ENCODE measurements at places on chromosomes 3 and 15. TPM values are rescaled to one million over a fixed set of nuclear protein-coding genes. Genes with fewer than 3 reads are reported as not detected.
A peak's percentile ranks its signal among the peaks of the same experiment; 100 is the strongest.

GRCh38 chr15:44598066-44598465 lies 61.1 kb downstream of the EIF3J start:
- no peak for DNase-seq

DNA sequence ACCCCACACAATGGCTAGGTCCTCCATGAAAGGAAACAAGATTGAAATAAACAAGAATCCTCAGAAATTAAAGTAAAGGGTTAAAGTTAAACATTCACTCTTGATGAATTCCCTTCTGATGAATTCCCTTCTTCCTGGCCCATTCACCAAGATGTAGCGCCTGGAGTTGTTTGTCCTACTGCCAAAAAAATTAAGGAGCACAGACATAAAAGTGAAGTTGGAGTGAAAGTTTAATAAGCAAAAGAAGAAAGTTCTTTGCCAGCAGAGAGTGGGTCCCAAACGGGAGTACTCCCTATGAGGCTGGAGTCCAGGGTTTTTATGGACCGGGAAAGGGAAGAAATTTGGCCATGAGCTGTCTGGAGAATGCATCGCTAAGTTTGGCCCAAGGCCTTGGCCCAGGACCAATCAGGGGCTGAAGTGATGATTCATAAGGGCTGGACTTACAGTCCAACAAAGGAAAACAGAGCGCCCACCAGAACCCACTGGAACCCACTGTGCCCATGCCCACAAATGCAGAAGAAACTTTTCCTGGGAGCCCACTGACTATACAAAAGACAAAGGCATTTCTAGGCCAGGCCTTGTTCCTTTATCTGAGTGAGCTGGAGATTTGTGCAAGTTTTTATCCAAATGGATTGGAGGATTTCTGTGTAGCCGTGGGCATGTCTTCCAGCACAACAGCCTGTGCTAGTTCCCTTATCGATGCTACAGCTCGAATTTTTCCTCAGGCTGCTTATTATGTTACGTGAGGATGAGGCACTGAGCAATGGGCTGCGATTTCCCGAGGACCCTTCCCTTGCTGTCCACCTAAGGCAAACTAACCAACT lies 1561.6 kb downstream of the OTOL1 start:
- peak; percentile 37 for DNase-seq

DNA sequence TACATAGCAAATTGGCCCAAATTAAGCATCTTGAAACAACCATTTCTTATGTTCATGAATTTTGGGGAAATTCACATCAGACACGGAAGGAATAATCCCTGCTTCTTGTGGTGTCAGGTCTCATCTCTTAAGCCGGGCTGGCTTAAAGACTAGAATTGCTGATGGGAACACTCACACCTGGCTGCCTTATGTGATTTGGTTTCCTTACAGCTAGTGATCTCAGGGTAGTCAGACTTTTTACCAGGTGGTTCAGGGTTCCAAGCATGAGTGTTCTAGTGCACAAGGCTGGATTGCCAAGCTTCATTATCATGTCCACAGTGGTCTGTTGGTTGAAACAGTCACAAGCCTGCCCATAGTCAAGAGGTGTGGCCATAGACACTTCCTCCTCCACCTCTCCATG lies 20.3 kb upstream of the CCNL1 start:
- DNase-seq, result no peak

DNA sequence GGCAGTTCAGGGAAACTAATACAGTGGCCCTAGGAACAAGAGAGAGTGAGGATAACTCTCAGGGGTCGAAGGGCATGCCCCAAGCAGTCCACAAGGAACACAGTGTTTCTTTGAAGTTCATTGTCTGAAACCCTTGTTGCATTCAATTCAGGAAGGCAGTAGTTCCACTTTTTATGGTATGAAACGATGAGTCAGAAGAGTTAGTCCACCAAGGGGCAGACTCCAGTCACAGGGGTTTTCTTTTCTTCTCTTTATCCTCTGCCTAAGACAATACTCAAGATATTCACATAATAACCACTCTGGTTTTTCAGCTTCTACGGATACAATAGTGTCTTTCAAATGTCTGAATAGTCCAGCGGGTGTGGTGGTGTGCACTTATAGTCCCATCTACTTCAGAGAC lies 23.7 kb upstream of the TICRR start:
- DNase-seq, result no peak

DNA sequence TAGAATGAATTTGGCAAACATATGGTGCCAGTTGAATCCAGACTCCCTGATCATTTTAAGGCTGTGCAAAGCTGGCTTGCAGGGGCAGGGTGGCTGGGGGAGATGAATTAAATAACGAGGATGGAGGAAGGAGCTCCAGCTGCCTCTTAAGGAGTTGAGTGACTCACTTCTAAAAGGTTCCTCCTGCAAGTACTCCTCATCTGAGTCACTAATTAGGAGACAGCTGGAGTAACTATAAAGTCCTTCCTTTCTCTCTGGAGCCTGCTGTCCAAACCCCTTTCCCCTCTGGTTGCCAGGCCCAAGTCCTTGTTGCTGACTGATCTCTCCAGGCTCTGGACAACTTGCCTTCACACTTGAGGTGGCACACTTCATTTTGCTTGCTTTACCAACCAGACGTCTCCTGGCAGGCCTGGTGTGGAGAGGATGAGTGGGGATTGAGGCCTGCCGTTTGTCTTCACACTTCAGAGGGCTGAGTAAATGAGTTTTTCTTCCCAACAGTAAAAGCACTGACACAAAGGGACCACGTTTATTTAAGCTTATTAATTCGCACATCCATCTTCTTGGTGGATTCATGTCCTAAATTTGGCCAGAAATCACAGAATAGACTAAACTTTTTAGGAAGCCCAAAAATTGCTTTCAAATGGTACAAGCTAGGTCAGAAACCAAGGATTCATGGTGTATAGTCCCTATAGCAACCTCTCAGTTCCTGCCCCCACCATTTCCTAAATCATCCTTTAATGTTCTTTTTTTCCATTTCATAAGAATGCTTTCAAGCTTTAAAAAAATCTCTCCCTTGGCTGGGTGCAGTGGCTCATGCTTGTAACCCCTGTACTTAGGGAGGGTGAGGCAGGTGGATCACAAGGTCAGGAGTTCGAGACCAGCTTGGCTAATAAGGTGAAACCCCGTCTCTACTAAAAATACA lies 90.5 kb upstream of the MYRIP start:
- peak; percentile 68 for DNase-seq

DNA sequence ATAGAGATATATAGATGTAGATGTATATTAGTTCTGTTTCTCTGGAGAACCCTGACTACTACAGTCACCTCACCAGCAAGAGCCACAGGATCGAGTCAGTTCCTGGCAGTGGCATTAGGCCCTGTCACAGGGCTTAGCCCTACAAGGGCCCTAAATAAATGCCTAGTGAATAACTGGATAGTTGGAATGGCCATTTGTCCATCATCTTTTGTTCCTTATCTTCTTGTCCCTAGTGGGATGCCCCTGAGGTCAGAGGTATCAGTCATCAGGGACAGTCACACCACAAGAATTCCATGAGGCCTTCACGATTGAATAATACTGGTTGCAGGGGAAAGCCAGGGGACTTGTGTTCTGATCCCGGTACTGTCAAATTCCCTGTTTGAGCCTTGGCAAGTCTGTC lies 204.9 kb upstream of the PPP2R3A start:
- no peak for DNase-seq

GRCh38 chr3:55521738-55522421 lies 34.8 kb upstream of the WNT5A start:
- DNase-seq, result peak; percentile 29

DNA sequence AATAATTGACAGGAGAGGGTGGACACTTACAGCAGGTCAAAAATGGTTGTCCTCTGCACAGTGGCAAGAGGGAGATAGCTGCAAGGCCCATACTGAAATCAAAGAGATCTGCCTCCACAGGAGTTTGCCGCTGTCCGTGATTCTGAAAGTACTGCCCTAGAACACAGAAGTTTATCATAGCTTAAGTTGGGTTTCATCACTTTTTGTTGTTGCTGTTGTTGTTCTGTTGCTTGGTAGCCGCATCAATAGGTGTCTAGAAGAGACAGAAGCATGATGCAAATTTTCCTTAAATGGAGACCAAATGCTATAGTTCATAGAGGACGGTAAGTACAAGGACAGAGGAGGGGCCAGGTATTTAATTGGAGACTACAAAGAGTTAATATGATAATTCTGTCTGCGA lies 120.0 kb upstream of the MRPL3 start:
- DNase-seq, result no peak

DNA sequence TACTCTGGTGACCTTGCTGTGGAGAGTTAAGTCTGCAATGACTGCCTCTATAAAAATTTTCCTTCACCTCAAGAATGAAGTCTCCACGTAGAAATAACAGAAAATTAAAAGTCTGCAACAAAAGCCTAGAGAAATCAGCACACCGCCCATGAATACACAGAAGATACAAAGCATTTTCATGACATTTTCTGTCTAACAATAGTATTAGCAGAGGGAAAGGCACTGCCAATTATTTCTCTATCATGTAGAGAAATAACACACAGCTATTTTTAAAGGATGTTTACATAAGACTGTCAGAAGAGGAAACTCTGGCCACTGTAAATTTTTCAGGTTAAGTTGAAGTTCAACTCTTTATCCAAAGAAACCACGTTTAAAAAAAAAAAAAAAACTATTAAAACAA lies 80.8 kb downstream of the GSK3B start:
- peak; percentile 22 for DNase-seq

- DNase-seq, result peak; percentile 23
Measured at GRCh38 chr15:58932710-58933280, 684 bp downstream of the SLTM start.

GRCh38 chr3:60645801-60646200 lies 605.5 kb downstream of the FHIT start:
- no peak for DNase-seq

GRCh38 chr15:77819851-77820728 lies 187.4 kb upstream of the LINGO1 start:
- DNase-seq, result no peak

DNA sequence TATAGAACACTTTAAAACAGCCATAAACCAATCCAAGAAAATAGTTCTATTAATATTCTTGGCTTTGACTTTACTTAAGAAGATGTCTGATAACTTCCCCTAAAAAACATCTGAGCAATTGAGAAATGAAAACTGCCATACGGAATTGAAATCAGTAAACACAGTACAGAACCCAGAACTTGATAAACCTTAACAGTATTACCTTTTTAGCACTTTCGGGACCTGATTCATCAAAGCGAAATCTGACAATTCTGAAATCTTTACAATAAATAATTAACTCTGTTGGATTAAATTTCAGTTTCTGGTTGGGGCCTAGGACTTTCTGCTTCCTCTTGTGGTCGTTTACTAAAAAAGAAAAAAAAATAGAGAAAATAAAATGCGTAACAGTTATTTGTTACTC lies 17.3 kb downstream of the MTMR10 start:
- DNase-seq, result no peak

DNA sequence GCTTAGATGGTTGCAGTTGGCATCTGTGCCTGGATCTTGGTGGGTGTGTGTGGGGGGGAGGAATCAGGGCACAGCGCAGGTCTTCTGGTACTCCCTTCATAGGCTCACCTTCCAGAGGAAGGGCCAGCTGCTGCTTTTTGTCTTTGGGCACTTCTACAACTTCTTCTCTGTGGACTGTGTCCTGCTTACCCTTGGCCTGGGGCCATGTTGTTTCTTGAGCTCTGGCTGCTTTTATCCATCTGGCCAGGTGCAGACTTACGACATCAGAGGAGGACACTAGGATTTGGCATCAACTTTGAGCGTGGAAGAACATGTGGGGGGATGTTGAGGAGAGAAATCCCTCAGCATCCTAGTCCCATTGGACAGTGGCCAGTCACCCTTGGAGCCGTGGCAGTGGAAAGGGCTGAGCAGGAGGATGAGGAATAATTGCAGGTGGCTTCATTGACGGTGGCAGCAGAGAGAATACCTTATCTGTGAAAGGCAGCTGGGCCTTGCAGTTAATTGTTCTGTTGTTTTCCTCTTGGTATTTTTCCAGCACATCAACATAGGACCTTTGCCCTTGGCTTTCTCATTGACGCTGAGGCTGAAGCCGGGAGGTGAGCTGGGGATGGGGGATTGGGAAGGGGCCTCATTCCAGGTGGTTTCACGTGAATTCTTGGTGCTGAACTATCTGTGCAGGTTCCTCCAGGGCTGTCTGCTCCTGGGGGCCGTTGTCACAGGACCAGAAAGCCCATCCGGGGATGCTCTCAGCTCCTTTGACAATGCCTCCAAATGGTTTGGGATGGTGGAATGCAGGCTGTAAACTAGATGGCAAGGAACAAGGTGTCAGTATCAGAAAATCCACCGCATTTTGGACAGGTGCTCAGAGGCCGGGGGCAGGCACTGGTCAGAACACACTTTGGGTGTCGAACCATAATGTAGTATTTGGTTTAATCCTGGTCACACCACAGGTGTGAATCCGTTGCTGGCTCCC lies 9.7 kb downstream of the EPHB1 start:
- no peak for DNase-seq

DNA sequence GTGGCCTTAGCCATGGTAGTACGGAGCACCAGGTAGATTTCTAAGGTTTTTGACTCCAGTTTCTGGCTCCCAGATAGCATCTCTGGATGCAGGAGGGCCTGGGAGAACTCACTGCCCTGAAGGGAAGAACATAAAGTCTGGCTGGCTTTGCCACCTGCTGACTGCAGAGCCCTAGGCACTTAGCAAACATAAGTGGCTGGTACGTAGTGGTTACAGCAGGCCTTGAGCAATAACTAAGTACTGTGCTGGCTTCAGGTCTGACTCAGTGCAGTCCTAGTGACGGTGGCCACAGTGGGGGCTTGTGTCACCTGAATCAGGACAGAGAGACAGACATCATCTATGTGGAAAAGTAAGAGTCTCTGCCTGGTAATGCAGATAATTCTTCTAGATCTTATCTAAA lies 871.1 kb downstream of the PDCD6IP start:
- no peak for DNase-seq

- no peak for DNase-seq
Measured at GRCh38 chr3:50164481-50164880, 9.4 kb downstream of the SEMA3F start.

GRCh38 chr3:14658978-14659377 lies 7.4 kb downstream of the CCDC174 start:
- DNase-seq, result no peak

- DNase-seq, result peak; percentile 83
Measured at GRCh38 chr3:148146947-148147826, 550.5 kb upstream of the AGTR1 start.

GRCh38 chr3:167166594-167167253 lies 213.4 kb downstream of the ZBBX start:
- DNase-seq, result no peak

GRCh38 chr15:63192619-63193206 lies 3.3 kb downstream of the RAB8B start:
- no peak for DNase-seq

Gene PIGX
- 28.0 TPM for total RNA-seq

Gene WDR93
- total RNA-seq, result 0.49 TPM

Gene DOCK3
- total RNA-seq, result 0.36 TPM

Gene CCPG1
- total RNA-seq, result 249 TPM

Gene FBLN2
- 452 TPM for total RNA-seq

Gene BFSP2
- total RNA-seq, result not detected

Gene ZBBX
- total RNA-seq, result 0.16 TPM

Gene GOLGA8T
- total RNA-seq, result not detected
